ENCODE measurements at places on chromosomes 11 and 22.

GRCh38 chr11:16928044-16928443, 86.2 kb downstream of the PLEKHA7 start:
- no peak for DNase-seq

- DNase-seq: no peak
Observed at GRCh38 chr11:47711816-47712215, 3.4 kb downstream of the AGBL2 start.

GRCh38 chr11:31805037-31805628, 6.0 kb downstream of the PAX6 start:
- no peak for DNase-seq

DNA sequence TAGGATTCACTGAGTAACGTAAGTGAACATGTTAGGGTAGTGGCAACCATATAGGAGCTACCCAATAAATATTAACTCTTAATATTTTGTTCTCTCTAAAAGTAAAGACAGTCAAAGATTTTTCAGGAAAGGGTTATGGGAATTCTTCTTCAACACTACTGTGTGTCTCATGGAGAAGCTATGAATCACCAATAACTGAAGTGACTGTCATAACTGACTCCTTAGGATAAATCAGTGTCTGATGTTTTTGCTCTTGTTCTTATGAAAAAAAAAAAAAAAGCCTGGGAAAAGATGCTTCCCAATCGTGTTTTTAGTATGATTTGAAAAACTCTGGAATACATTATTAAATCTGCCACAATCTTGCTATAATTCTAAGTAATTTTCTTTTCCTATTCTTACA, 111.2 kb upstream of the CEP126 start:
- no peak for DNase-seq

DNA sequence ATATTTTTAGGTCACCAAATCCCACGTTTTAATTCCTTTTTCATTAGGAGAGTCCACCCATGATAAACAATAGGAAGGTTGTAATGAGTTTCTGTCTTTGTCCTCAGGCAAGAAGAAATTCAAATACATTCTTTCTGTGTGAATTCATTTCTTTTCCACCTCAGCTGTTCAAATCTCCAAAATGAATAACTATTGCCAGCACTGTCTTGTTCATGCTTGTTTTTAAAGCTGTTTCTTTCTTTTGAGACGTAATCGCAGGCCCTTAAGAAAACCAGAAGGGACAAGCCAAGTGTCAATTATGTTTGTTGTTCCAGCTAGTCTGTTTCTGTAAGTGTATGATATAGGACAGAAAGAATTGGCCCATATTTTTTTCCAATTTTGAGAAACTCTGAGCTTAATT, 20.2 kb downstream of the MMP27 start:
- no peak for DNase-seq

Measured in stimulated activated CD4-positive, alpha-beta T cell treated with anti-CD3 and anti-CD28 coated beads, Interleukin-12 subunit alpha, Interleukin-12 subunit beta, amount 100 ng/mL, for 4 hours (primary cell).